Thyroid gland (tissue), 4 donors: ENCODE measurements at places on chromosomes 6 and 20.

- DNase-seq: no peak
Measured at GRCh38 chr20:64116541-64117431, 9.4 kb upstream of the NPBWR2 start.

- peak; percentile 4 for DNase-seq
Measured at GRCh38 chr6:113122060-113122459, 735.1 kb upstream of the MARCKS start.

GRCh38 chr6:133169901-133170300, 71.3 kb upstream of the EYA4 start:
- DNase-seq: no peak

DNA sequence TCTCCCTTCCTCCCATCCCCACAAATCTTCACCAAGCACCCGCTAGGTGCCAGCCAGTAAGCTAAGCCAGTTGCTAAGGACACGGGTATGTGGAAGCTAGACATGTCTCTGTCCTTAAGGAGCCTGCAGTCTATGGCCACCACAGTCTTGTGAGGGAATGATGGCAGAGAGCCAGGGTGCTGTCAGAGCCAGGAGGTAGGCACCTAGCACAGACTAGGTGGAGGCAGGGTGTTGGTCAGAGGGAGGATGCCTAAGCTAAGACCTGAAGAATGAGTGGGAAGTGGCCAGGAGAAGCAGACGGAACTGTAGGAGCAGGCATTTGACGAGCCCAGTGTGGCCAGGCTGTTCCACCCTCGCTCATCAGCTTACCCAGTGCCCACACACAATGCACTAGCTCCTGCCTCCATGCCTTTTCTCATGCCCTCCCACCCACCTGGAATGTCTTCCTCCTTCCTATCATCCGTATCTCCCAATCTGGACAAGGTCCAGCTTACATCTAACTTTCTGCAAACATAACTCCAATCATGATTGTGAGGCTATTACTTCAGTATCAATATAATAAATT, 125.6 kb downstream of the FOXC1 start:
- DNase-seq: peak; percentile 18

- DNase-seq: peak; percentile 84
Measured at GRCh38 chr6:27188061-27188884, 59.2 kb upstream of the PRSS16 start.

GRCh38 chr20:18588574-18588933, 700 bp downstream of the DTD1 start:
- no peak for DNase-seq

- no peak for DNase-seq
Measured at GRCh38 chr6:50823094-50823920, 4.6 kb downstream of the TFAP2B start.

DNA sequence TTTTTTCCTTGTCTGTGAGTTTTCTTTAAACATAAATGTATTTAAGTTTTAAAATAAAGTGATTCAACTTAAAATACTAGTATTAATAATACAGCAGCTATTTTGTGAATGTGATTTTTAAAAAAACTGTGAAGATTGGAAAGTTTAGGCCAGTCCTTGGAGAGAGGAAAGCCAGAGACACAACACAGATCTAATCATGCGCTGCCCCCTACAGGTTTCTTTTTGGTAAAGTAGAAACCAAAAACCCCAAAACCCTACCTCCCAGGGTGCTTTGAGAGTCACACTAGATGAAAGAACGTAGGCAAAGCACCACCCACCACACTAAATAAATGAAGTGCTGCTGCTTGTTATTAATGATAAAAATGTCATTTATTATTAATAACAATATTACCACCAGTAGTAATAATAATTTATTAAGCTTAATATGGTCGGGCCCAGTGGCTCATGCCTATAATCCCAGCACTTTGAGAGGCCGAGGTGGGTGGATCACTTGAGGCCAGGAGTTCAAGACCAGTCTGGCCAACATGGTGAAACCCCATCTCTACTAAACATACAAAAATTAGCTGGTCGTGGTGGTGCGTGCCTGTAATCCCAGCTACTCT, 33.7 kb downstream of the SLC9A8 start:
- DNase-seq: no peak

- peak; percentile 10 for DNase-seq
Measured at GRCh38 chr6:37354526-37355384, 972 bp downstream of the RNF8 start.
